ENCODE measurements at places on chromosomes 6 and 20.

- no peak for DNase-seq
Observed at GRCh38 chr20:56427797-56428196, 15.7 kb downstream of the CASS4 start.

- no peak for DNase-seq
Observed at GRCh38 chr6:112243861-112244827, 10.2 kb downstream of the LAMA4 start.

DNA sequence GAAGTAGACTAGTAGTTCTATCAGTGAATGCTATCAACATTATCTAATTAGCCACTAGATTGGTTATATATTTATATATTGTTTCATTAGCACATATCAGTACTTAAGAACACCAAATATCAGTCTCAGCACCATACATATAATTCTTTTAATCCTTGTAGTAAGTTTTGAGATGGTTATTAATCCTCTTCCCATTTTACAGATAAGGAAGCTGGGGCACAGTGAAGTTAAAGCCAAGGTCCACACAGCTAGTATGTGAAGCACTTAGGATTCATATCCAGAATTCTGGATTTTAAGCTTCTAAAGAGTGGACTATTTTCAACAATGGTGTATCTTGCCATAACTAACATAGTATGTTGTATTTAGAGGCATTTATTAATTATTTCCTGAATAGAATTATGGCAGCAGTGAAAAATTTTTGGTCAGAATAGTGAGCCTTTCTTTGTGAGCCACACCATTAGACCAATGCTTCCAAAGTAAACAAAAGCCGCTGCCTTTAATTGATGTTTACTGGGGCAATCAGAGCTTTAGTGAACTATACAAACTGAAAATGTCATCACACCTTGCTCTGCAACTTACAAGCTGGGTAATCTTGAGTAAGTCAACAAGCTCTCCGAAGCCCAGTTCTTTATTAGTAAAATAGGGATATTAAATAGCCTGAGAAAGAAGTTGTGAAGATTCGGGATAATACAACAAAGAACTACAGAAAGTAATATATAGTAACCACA lies 41.9 kb upstream of the HBS1L start:
- no peak for DNase-seq

- DNase-seq, result no peak
Observed at GRCh38 chr6:159257846-159258245, 88.6 kb downstream of the FNDC1 start.

DNA sequence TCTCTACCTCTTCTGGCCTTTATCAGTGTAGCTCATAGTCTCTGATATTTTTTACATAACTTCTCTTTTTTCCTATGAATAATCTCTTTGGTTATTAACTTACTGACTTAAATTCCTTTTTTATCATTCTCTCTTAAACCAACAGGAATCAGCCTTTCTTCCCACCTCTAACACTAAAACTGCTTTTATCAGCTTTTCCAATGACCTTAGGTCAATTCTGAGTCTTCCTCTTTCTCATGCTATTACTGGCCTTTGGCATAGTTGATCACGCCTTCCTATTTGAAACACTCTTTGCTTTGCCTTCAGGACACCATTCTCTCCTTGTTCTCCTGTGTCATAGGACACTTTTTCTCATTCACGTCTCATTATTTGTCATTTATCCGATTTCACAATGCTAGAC lies 8.1 kb upstream of the HINT3 start:
- no peak for DNase-seq

DNA sequence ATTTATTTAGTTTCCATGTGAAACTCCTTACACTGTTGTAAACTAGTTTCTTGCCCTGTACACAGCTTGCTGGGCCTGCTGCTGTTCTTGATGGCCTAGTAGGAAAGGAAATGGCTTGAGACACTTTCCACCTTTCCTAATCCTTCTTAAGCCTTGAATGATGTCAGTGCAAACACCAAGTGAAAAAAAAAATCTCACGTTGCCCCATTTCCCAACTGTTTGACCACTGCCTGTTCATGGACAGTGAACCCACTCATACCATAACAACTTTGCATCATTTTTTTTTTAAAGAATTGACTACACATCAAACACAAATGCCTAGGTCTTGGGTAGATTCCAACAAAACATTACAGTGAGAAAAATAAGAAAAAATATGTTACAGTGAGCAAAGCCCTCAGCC lies 653.6 kb upstream of the FLRT3 start:
- DNase-seq, result no peak

GRCh38 chr6:168071620-168072019 lies 7.4 kb downstream of the FRMD1 start:
- no peak for DNase-seq

DNA sequence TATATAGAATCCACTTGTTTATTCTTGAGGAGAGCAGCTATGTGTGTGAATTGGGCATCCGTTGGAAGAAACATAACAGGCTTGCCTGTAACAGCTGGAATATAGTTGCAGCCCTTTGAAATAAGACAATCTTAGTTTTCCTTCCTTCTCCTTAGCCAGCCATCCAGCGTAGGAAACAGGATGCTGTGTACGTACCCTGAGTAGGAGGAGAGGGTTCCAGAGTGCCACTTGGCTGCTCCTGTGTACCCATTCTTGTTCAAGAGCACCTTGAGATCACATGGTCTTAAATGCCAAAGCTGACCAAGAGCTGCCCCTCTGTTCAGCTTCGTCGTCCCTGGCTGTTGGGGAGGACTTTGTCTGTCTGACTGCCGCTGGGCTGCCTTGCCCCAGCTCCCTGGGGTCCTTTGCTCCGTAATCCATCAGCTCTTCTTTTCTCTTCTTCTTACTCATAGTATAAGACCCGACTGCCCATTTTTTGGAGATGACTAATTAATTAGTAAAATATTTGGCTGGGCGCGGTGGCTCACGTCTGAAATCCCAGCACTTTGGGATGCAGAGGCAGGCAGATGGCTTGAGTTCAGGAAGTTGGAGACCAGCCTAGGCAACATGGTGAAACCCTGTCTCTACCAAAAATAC lies 49.0 kb downstream of the RREB1 start:
- DNase-seq, result no peak

DNA sequence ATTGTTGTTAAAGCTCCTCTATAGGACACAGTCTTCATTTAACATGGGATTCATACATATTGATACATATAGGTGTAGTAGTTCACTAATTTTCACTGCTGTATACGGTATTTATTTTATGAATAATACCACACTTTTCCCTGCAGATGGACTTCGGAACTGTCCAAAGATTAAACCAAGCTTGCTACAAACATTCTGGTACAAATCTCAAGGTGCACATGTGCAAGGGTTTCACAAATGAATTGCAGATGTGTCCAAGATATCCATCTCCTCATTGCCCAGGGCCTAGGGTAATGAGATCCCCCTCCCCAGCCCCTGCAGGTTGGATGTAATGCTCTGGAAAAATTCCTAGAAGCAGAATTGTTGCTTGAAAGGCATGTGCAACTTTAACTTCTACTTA lies 31.4 kb downstream of the DTNBP1 start:
- no peak for DNase-seq

DNA sequence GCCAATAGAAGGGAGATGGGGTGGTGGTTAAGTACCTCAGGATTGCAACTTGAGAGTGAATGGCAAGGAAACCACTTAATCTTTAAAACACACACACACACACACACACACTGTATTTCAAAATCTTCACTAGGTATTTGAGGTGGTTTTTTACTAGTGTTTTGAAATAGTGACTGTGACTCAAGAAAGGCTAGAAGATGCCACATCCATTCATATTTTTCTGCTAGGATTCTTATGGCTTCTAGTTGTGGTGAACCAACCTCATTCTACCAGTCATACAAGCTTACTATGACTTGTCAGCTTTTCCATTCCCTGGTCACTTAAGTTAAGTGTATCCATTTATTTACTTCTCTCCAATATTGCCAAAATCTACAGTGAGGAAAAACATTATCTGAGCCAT lies 519.4 kb upstream of the JAG1 start:
- DNase-seq, result no peak

DNA sequence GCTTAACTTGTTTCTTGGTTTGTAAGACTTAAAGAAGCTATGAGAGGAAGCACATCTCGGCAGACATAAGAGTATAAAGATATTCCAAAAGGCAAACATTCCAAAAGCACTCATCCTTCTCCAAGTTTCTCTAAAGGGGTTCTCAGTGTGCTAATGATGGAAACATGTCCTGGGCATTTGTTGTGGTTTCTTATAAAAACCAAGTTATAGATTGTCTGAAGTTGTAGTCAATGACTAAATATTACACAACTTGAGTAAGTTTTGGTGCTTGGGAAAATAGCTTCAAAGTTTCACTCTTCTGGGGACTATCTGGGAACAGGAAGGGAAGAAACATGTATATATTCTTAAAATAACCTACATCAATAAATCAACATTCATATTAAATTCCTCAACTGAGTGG lies 128.3 kb upstream of the TBX18 start:
- DNase-seq, result no peak

DNA sequence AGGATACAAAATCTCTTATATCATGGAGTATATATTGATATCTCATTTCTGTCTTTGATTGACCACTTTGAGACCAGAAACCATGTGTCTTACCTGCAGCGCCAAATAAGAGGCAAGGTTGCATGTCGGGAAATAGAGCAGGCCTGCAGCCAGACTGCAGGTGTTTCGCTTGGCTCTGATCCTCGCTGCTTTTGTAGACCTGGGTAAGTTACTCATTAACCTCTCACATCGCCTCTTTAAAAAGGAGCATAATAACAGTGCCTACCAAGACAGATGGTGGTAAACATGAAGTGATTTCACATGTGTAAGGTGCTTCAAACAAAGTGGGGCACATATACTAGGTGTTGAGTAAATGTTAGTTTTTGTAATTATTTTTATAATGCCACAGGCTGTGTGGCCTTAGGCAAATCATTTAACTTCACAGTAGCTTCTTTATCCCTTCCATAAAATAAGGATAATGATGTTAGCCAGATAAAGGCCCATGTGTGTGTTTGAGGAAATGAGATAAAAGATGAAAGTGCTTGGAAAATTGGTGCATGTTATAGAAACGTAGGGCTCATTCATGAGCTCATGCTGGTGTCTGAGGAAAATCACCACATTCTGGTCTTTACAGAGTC lies 248.8 kb upstream of the MAP3K7 start:
- no peak for DNase-seq

DNA sequence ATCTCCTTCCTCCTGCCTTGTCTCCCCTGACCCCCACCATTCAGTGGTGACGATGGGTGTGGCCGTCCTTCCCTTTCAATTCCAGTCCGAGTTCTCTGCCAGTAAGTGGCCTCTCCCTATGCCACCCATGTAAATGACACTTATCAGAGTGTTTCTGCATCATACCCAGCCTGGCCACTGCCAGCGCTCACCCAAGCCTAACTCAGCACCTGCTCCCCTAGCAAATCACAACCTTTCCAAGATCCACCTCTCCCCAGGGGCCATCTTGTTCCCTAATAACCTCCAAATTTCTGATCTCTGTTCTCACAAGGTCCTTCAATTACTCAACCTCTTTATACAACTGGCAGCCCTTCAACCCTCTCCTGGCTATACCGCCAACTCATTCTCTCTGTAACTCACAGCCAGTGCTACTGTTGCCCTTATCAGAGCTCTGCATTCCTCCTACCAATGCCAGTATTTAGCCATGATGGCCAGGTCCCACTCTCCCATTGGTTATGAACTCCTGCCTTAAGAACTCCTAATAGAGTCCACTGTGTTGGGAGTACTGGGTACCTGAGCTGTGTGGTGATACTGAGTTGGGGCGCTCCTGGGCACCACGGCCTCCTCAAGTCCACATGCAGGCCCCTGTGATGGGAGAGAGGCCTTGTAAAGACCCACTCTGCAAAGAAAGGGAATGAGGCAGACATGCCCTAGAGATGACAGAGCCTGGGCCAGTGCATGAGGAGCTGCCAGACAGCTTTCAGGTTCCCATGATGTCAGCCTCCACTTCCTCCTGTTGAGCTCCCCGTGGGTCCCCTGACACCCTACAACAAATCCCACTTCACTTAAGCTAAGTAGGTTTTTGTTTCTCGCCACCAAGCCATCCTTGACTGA lies 187.4 kb upstream of the RREB1 start:
- DNase-seq, result no peak

GRCh38 chr6:110534731-110535492 lies 58.5 kb upstream of the SLC22A16 start:
- no peak for DNase-seq

GRCh38 chr6:28137505-28137981 lies 4.1 kb upstream of the ZKSCAN8 start:
- DNase-seq, result peak; percentile 42

DNA sequence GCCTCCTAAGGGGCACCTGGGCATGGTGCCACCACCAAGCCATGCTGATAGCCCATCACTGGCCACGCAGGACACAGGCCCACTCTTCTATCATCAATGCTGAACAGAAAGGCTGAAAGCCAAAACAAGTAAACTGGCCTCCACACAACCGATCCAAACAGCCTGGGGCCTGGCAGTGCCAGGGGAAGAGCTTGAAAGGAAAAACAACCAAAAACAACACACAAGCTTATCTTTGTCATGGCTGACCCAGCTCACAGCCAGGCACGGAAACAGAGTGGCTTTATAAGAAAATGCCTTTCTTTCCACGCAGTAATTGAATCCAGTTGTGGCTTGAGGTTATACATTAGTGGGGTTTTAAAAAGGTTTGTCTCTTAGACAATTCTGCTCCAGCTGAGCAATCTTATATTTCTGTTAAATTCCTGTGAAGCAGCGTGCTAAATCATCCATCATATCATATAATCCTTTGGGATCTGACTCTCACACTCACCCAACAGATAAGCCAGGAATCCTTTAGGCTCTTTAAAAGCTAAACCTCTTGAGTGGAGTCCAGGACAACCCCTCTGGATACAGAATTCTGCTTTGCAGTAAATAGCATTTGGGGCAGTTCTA lies 65.4 kb upstream of the SLC22A16 start:
- no peak for DNase-seq

- no peak for DNase-seq
Observed at GRCh38 chr6:112044856-112045255, 9.0 kb upstream of the CCN6 start.

DNA sequence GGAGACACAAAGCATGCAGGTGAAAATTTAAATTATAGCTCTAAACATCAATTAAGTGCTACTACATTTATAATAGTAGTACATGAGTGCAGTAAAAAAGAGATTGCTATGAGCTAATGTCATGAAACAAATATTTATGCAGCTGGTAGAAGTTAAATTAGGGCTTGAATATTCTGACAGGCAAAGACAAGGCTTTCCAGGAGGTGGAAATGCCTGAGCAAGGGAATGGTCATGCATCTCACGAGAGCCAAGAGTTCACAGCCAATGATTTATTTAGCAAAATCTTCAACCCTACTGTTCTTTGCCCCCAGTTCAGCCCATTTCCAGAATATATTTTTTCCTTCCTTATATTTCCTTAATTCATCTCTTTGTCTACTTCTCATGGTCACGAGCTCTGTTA lies 128.9 kb downstream of the HIVEP2 start:
- DNase-seq, result no peak

DNA sequence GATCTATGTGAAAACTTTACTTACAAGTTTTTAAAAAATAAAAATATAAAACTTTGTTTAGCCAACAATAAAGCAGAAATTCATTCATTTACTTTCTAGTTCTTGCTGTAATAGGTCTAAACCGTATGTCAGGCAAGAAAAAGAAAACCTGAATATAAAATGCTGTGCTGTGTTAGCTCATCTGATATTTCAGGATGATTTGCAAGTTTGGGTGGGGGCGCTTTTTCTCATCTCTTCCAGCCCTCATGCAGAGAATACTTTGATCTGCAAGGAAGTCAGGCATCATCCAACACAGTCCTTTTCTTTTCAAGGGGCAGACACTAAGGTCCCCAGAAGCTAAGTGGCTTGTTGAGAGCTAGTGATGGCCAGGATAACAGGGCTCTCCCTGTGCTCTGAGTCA lies 153.2 kb downstream of the TBC1D7 start:
- DNase-seq, result no peak

- DNase-seq, result no peak
Observed at GRCh38 chr20:37991157-37991866, 41.9 kb downstream of the TTI1 start.

- DNase-seq, result no peak
Observed at GRCh38 chr6:4311976-4312860, 176.8 kb upstream of the ECI2 start.

All from stimulated activated CD4-positive, alpha-beta T cell treated with anti-CD3 and anti-CD28 coated beads, Interleukin-4, amount 100 ng/mL, for 4 hours (primary cell).